Psoas muscle (tissue), 8 donors: ENCODE measurements at places on chromosomes 16 and 17. TPM values are rescaled to one million over a fixed set of nuclear protein-coding genes. Genes with fewer than 3 reads are reported as not detected.

The DNAI2 gene
- total RNA-seq = not detected

The KCNAB3 gene
- total RNA-seq = not detected

The SEC14L5 gene
- 0.81 TPM for total RNA-seq

The TLCD3B gene
- total RNA-seq = 1.9 TPM

The SLC22A31 gene
- not detected for total RNA-seq

The CES3 gene
- total RNA-seq = 15.1 TPM

The ABCC11 gene
- 0.22 TPM for total RNA-seq

DNA sequence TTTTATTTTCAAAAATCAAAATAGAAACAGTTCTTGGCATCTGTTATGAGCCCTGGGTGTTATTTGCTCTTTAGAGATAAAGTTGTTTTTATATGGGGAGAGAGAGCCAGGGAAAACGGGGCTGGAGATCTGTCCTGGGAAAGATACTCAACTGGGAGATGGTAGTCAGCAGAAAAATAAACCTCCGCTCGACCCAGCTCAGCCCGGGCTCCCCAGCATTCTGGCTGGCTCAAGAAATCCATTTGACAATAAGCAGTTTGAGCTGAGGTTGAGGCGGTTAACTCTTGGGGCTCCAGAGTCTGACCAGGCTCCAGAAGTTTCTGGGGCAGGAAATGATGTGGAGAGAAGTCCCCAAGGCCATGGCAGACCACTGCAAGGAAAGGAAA lies 151.9 kb downstream of the IRX5 start:
- no peak overlapping the region for H3K4me3 ChIP-seq
- no peaks in the 10 kb centered on the region for H3K36me3 ChIP-seq
- H3K27ac ChIP-seq = no peak overlapping the region
- H3K4me1 ChIP-seq = no peaks in the 10 kb centered on the region
- DNase-seq = no peak

- DNase-seq = no peak
- H3K27me3 ChIP-seq = no peaks in the 10 kb centered on the region
- no peak overlapping the region for H3K4me3 ChIP-seq
- no peaks in the 10 kb centered on the region for H3K36me3 ChIP-seq
These were observed 33.5 kb upstream of the BCO1 start for GRCh38 chr16:81204798-81205680.

GRCh38 chr16:57694231-57694724 lies 328 bp upstream of the DRC7 start:
- no peak for DNase-seq
- H3K36me3 ChIP-seq = no peaks in the 10 kb centered on the region
- no peaks in the 10 kb centered on the region for H3K27me3 ChIP-seq

DNA sequence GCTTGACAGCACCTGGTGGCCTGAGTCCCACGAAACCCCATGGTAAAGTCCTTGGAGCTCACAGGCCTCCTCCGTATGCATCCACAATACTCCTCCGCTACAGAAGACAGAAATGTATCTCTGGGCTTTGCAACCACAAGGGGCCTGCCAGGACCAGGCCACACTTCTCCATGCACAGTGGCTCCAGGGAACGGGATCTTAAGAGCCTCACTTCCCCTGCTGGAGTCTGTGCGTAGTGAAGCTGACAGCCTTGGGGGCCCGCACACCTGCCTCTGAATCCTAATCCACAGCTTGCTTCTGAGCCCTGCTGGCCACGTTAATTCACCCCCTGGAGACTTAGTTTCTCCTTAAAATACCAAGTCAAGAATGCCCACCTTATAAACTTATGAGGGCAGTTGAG lies 125.7 kb downstream of the COPRS start:
- no peaks in the 10 kb centered on the region for H3K4me1 ChIP-seq
- DNase-seq = no peak
- H3K27ac ChIP-seq = no peak overlapping the region
- no peaks in the 10 kb centered on the region for H3K27me3 ChIP-seq

DNA sequence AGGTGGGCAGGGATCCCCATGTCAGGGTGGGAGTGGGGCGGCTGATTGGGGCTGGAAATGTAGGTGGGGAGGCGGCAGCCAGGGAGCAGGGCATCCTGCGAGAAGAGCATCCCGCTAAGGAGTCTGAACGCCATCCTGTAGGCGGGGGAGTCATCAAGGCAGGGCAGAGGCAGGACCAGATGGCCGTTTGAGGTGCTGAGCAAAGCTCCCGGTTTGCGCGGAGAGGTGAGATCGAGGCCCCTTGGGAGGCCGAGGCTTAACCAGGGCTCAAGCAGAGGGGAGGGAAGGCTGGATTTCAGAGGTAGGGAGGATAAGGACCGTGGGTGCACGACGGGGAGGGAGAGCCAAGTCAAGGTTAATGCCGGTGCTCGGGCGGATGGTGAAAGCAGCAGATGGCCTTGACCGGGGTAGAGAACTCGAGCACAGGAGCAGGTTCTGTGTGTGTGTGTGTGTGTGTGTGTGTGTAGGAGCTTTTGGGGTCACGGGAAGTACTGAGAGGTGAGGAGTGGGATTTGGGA lies 472 bp upstream of the NME2 start:
- H3K36me3 ChIP-seq = peaks cover 19% of the 10 kb centered on the region
- peak overlapping the region; percentile 99 for H3K4me3 ChIP-seq
- H3K27ac ChIP-seq = peak overlapping the region; percentile 100
- H3K4me1 ChIP-seq = peaks cover 16% of the 10 kb centered on the region
- peak; percentile 57 for DNase-seq

DNA sequence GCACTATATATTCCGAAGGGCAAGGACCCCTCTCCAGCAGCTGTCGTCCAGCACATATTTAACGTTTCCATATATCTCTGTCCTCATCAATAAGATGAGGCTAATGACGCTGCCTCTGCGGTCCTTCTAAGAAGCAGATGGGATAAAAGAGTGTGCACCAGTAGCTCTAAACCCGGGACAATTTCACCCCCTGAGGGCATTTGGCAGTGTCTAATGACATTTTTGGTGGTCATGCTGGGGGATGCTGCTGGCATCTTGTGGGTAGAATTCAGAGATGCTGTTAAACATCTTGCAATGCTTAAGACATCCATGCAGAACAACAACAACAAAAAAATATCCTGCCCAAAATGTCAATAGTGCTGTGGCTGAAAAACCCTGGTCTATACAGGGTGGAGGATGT lies 372.9 kb downstream of the CDH13 start:
- no peak for DNase-seq
- H3K4me3 ChIP-seq = no peak overlapping the region
- no peaks in the 10 kb centered on the region for H3K27me3 ChIP-seq
- H3K4me1 ChIP-seq = peaks cover 7% of the 10 kb centered on the region

DNA sequence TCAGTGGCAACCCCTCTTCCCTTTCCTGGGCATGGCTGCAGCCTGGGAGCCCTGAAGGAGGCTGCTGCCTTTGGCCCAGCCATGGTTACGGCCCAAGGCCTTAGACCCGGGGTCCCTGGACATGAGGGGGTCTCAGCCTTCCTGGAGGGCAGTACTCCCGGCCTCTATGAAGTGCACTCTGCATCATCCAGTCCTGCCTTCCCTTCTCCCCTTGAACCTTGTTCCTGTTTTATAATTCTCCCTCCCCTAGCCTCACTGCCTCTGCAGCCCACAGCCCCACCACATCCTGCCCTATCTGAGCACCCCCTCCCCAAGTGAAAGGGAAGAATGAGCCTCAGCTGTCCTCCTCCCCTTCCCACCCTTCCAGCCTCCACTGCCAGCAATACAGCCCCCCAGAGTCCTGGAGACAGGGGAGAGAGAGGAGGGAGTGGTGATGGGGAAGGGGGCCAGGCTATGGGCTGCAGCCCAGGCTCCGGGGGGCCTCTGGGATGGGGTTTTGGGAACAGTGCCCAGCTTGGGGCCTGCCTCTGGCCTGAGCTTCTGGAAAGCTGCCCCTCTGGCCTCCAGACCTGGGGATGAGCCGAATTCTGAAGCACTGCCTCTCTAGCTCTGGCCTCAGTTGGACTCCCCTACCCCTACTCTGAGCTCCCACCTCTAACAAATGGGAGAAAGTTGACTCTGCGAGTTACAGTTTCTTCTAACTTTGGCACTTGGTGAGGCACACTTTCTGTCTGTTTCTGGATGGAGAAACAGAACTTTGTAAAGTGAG lies 7.6 kb downstream of the CCR7 start:
- H3K27me3 ChIP-seq = no peaks in the 10 kb centered on the region
- H3K4me1 ChIP-seq = peaks cover 13% of the 10 kb centered on the region
- H3K36me3 ChIP-seq = no peaks in the 10 kb centered on the region
- H3K4me3 ChIP-seq = peak overlapping the region; percentile 35

- peak; percentile 33 for DNase-seq
- peaks cover 6% of the 10 kb centered on the region for H3K4me1 ChIP-seq
- no peaks in the 10 kb centered on the region for H3K36me3 ChIP-seq
- no peaks in the 10 kb centered on the region for H3K27me3 ChIP-seq
- no peak overlapping the region for H3K27ac ChIP-seq
- H3K4me3 ChIP-seq = no peak overlapping the region
These were observed 21.6 kb upstream of the PHOSPHO1 start for GRCh38 chr17:49252148-49252695.

DNA sequence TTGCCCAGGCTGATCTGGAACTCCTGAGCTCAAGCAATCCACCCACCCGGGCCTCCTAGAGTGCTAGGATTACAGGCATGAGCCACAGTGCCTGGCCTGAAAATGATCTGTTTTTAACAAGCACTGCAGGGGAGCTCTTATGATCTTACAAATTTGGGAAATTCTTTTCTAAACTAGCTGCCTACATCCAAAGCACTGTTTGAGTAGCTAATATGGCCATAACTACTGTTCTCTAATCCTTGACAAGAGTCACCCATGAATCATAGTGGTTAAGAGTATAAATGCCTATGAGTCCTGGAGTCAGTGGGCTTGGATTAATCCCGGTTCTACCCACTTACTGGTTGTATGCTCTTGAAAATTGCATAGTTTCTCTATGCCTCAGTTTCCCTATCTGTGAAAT lies 1.4 kb upstream of the CPPED1 start:
- H3K4me1 ChIP-seq = peaks cover 3% of the 10 kb centered on the region
- H3K4me3 ChIP-seq = no peak overlapping the region
- no peaks in the 10 kb centered on the region for H3K27me3 ChIP-seq
- no peaks in the 10 kb centered on the region for H3K36me3 ChIP-seq
- DNase-seq = no peak

GRCh38 chr17:81404558-81405165 lies 9.4 kb downstream of the BAHCC1 start:
- H3K4me1 ChIP-seq = peaks cover 65% of the 10 kb centered on the region
- H3K27me3 ChIP-seq = no peaks in the 10 kb centered on the region
- DNase-seq = no peak
- peak overlapping the region; percentile 99 for H3K27ac ChIP-seq
- no peaks in the 10 kb centered on the region for H3K36me3 ChIP-seq

- peaks cover 81% of the 10 kb centered on the region for H3K4me1 ChIP-seq
- H3K27ac ChIP-seq = peak overlapping the region; percentile 86
- no peaks in the 10 kb centered on the region for H3K36me3 ChIP-seq
These were observed 50.4 kb upstream of the CIBAR2 start for GRCh38 chr16:85162478-85163277.

DNA sequence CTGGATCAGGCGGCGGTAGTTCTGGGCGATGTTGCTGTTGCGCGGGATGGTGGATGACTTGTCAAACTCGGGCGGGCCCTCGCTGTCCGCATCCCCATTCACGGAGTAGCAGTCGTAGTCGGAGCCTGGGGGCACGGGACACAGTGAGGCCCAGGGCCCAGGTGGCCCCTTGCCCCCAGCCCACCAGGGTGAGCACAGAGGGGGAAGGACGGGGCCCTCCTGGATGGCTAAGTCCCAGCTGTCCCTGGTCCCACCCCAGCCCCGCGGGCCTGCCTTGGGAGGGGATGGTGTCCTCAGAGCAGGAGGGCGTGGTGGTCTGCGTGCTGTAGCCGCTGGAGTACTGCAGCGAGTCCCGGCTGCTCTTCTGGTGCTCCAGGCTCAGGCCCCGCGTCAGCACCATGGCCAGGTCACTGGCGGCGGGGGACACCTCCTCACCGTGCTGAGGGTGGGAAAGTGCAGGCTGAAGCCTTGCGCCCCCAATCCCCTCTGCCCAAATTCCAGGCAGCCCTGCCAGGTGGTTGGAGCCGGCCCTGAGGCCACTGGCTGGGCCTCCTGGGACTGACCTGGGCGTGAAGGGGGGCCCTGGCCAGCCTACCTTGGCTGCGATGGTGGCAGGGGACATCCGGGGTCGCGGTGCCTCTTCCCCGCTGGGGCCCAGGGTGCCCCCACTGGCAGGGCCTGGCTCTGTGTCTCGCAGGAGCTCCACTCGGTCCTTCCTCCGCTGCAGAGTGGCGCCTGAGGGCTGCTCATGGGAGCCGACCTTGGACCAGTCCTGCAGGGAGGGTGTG lies 18.2 kb downstream of the IL34 start:
- no peaks in the 10 kb centered on the region for H3K27me3 ChIP-seq
- H3K4me3 ChIP-seq = no peak overlapping the region
- H3K36me3 ChIP-seq = peaks cover 10% of the 10 kb centered on the region

DNA sequence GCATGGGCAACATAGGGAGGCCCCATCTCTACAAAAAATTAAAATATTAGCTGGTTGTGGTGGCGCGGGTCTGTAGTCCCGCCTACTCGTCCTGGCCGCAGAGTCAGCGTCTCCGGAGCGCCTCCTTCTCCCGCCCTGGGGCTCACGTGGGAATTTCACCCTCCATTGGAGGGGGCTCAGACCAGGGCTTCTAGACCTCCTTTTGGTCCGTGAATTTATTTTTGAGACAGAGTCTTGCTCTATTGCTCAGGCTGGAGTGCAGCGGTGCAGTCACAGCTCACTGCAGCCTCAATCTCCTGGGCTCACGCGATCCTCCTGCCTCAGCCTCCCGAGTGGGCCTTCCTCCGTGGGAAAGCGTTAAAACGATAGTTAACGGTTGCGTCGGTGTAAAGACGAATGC lies 394 bp upstream of the NME4 start:
- peak overlapping the region; percentile 73 for H3K27ac ChIP-seq
- H3K36me3 ChIP-seq = peaks cover 3% of the 10 kb centered on the region
- H3K4me1 ChIP-seq = peaks cover 17% of the 10 kb centered on the region
- H3K4me3 ChIP-seq = peak overlapping the region; percentile 71

GRCh38 chr16:22267764-22268163 lies 29.4 kb upstream of the POLR3E start:
- DNase-seq = peak; percentile 49
- H3K4me3 ChIP-seq = no peak overlapping the region
- H3K36me3 ChIP-seq = peaks cover 100% of the 10 kb centered on the region
- H3K4me1 ChIP-seq = no peaks in the 10 kb centered on the region
- H3K27ac ChIP-seq = peak overlapping the region; percentile 39

- H3K4me1 ChIP-seq = peaks cover 4% of the 10 kb centered on the region
- H3K27me3 ChIP-seq = no peaks in the 10 kb centered on the region
- no peaks in the 10 kb centered on the region for H3K36me3 ChIP-seq
- no peak overlapping the region for H3K27ac ChIP-seq
- DNase-seq = peak; percentile 90
These were observed 19.1 kb upstream of the STAC2 start for GRCh38 chr17:39244600-39245570.

- H3K36me3 ChIP-seq = no peaks in the 10 kb centered on the region
- H3K27ac ChIP-seq = no peak overlapping the region
- H3K4me3 ChIP-seq = no peak overlapping the region
- DNase-seq = no peak
These were observed 873.3 kb upstream of the SOX9 start for GRCh38 chr17:71247441-71248015.

DNA sequence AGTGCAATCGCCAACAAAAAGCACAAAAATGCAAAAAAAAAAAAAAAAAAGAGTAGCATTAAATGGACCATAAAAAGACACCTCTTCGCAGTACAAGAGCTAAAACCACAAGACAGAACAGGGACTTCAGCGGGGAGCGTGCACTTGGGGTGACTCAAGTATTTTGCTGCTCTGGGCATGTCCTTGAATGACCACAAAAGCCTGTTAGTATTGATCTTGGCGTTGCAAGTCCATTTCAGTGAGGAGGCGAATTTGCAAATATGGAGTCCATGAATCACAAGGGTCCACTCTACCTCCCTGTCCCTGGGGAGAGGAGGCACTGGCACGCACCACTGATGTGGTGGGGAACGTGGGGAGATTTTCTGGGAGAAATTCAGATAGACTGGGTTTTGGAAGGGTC lies 78.9 kb downstream of the CNGB1 start:
- no peaks in the 10 kb centered on the region for H3K36me3 ChIP-seq
- peaks cover 18% of the 10 kb centered on the region for H3K27me3 ChIP-seq
- no peak overlapping the region for H3K27ac ChIP-seq
